Stimulated activated CD4-positive, alpha-beta T cell treated with anti-CD3 and anti-CD28 coated beads, Interleukin-1b, Interleukin-23, amount 100 ng/mL, for 1 hour (primary cell): ENCODE measurements at places on chromosomes 5 and 9.

GRCh38 chr5:146890066-146890465, 11.5 kb upstream of the PPP2R2B start:
- no peak for DNase-seq

- DNase-seq: no peak
Observed at GRCh38 chr5:1502046-1502736, 21.6 kb downstream of the LPCAT1 start.

DNA sequence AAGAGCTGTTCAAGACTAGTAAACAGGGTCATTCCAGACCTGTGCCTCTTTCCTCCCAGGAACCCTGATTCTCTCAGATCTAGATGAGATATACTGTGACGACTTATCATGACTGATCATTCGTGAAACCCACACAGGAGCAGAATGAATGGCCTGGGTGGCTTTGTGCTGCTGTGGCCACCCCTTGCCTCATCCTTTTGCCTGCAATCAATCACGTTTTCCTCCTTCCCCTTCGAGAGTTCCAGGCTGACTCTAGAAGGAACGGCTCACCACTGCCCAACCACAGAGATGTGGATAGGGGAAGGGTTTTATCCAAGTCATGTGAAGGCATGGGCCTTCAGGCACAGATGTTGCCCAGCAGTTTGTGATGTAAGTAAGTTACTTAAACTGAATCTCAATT, 5.8 kb downstream of the ANXA6 start:
- DNase-seq: no peak

DNA sequence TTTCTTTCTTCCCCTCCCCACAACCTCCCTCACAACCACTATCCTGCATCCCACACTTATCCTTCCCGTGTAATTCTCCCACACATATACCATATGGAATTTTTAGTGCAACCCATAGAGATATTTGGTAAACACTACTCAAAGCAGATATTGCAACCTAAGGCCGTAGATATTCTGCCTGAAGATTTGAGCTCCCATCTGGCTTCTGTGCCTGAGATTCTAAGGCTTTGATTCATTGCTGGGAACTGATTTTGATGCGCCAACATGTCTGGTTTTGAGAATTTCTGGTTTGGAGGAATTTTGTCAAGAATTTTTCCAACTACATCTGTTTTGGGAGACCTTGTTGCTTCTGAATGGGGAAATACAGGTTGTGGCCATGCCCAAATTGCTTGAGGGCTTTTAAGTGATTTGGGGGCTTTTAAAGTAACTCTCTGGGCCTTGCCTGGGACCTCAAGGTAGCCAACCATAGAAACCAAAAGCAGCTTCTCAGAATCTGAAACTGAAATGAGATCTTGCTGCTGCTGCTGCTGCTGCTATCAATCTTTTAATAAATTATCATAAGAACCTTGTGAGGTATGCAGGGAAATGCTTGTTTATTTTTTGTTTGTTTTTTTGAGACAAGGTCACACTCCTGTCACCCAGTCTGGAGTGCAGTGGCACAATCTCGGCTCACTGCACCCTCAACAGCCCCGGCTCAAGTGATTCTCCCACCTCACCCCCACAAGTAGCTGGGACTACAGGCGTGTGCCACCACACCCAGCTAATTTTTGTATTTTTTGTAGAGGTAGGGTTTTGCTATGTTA, 36.2 kb downstream of the PLAC8L1 start:
- no peak for DNase-seq

DNA sequence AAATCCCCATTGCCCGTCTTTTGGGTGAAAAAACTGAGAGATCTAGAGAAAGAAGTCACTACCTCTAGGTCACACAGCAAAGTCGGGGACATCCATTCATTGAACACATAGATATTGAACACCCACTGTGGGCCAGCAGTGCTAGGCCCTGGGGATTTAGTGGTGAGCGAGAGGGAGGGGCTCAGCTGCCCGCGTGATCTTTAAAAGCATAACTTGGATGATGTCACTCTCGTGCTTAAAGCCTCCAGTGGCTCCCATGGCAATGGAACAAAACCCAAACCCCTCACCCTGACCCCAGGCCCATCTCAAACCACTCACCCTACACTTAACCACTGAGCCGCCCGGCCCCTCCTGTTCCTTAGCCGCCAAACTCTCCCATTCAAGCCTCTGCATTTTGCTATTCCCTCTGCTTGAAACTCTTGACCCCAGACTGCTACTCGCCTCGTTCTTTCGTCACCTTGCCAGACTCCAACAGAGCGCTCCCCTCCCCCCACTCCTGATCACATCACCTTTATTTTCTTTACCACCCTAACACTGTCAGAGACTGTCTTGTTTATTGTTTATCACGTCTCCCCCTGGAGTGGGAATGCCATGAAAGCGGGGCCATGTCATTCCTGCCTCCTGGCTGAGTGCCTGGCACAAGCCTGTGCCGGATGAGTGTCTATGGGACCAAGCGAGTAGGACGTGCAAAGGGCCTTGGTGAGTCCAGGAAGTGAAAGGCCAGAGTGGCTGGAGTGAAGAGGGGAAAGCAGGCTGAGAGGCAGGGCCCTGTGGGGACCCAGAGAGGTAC, 710 bp upstream of the PIP5KL1 start:
- no peak for DNase-seq

DNA sequence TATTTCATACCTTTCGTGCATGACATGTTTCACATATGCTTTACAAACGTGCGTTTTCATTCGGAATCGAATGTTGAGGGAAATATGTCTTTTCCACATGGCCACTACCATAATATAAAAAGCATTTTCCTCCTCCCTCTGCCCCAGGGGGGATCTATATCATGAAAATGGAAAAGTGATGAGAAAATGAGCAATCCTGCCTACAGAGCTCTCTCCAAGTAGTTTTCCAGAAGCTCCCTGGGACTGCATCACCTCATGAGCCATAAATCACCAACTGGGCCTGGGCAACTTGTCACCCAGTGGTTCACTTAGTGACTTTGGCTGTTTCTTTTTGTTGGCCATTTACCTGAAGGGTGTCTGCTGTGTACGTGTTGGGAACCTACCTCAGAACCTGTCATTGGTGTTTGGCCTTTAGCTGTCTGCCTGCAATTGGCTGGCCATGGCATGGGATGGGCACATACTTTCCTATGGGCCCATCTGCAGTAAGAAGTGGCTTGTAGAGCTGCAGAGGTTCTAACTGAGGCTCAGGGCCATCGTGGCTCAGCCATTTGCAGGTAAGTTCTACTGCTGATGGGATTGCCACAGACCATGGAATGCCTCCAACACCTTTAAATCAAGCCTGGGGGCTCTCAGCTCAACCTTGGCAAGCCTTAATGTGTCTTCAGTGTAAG, 9.5 kb upstream of the TIFAB start:
- DNase-seq: no peak
